ENCODE measurements at places on chromosomes 3 and 15. TPM values are rescaled to one million over a fixed set of nuclear protein-coding genes. Genes with fewer than 3 reads are reported as not detected.

CNTN6 gene
- 1.3 TPM for total RNA-seq

TGM4 gene
- not detected for total RNA-seq

GNAT1 gene
- not detected for total RNA-seq

ESYT3 gene
- 0.27 TPM for total RNA-seq

C3orf85 gene
- total RNA-seq, result not detected

Data from fibroblast of the aortic adventitia (primary cell).